Daoy (cell line): ENCODE measurements at places on chromosomes 7 and 10. TPM values are rescaled to one million over a fixed set of nuclear protein-coding genes. Genes with fewer than 3 reads are reported as not detected.
A peak's percentile ranks its signal among the peaks of the same experiment; 100 is the strongest.

DNA sequence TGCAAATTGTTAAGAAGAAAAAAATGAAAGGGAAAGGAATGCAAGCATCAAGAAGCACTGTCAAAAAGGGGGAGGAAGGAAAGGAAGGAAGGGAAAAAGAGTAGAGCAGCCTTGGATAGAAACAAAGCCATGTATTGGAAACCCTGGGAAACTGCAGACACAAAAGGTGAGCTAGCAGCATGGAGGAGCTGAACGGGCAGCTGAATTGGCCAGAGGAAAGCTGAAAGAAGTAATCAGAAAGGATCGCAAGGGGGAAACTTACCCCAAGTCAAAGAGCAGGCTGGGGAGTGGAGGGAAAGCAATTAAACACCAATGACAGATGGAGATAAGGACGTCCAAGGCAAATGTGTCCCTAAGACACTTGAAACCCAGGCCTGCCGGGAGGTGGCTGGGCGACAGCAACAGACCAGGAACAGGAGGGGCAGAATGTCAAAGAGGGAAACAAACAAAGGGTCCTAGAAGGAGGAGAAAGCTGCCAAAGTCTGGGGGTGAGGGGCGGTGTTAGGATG is 93.8 kb upstream of the SVIL start:
- DNase-seq, result no peak

Gene LRRC18
- not detected in 2 replicates for total RNA-seq

DNA sequence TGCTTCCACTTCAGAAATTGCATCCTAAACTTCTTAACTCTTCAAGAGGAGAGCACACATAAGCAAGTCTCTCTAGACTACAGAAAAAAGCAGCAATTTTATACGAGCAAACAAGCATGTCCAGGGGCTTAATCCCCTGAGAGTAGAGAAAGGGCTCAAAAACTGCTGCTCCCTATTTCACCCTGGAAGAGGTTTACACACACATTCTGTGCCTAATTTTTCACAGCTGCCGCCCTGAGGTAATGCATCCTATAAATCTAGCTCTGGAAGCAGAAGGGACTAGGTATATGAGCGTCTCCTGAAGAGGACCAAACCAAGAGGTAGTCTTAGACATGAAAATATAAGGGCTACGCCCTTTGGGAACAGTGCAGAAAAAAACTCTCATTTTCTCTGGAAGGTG is 73.1 kb downstream of the CRPPA start:
- DNase-seq, result no peak

Gene MKI67
- 23.1 and 32.2 TPM in 2 replicates for total RNA-seq

DNA sequence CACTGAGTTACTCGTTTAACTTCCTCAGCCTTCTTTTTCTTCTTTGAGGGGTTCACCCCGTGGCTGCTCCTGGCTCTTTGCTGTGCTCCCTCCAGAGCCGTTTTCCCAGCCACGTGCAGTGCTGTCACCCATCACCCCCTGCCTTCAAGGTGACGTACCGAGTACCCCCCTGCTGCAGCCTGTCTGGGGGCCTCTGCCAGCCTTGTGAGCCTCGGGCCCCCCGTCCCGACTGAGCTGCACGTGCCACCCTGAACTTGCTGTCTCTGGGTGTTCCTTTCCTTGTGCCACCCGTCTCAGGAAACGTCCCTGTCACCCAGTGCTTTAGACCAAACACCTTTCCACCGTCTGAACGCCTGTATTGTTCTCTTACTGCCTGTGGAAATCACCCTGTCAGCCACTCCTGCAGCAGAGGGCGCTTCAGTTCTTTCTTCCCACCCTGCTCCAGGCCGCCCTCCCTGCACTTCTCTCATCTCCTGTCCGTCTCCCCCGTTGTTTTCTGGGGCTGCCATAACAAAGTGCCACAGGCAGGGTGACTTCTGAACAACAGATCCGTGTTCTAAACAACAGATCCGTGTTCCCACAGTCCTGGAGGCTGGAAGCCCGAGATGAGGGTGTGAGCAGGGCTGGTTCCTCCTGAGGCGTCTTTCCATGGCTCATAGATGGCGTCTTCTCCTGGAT is 44.6 kb downstream of the WDR37 start:
- DNase-seq, result no peak

GRCh38 chr10:37992083-37992482 is 15.6 kb upstream of the ZNF25 start:
- no peak for DNase-seq

DNA sequence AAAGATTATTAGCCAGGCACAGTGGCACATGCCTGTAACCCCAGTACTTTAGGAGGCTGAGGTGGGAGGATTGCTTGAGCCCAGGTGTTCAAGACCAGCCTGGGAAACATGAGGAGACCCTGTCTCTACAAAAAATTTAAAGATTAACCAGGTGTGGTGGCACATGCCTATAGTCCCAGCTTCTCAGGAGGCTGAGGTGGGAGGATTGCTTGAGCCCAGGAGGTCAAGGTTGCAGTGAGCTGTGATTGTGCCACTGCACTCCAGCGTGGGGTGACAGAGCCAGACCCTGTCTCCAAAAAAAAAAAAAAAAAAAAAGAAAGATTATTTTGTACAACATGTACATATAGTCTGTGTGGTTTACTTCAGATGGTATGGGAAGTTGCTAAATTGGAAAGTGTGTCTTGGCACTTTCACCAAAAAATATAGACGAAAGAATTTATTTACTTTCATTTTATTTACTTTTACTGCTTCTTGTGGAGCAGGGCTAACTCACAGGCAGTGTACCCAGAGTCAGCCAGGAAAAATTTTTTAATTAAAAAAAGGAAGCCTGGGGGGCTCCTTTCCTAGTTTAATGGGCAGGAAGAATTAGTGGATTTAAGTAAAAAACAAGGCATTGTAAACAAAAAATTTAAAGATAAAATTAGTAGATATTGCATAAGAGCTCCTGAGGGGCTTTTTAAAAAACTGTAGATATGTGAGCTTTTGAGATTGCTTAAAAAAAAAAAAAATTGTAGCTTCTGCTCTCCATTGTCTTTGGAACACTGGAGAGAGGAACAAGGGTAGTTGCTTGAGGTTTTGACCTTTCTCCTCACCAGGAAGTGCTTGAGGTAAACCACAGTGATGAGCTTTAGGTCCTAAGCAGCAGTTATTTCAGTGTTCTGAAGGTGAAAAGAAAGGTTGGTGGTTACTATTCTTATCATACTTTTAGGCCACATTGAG is 44.6 kb upstream of the VDAC2 start:
- no peak for DNase-seq

DNA sequence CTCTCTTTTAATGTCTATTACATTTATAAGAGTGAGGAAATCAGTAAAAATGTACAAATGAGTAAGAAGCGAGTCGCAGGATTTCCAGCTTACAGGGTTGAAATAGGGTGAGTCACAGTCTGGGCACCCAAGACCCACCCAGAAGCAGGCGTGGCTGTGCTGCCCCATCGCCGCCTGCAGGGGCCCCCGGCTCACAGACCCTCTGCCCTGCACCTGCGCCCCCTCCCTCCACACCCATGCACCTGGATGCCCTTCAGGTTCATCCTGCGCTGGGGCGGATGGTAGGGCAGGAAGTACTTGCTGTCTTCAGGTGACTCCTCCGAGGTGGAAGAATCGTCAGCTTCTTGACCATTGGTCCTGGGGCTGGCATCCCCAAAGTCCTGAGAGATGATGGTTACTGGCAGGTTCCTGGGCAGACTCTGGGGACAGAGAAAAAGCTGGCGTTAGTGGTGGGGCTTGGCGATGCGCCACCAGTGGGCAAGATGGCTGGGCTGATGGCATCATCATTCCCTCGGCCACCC is 90.2 kb upstream of the GNA12 start:
- peak; percentile 86 for DNase-seq

GRCh38 chr7:34430456-34430855 is 227.6 kb upstream of the NPSR1 start:
- DNase-seq, result peak; percentile 36

Gene RPEL1
- total RNA-seq, result 0.06 TPM in 2 replicates

Gene ACBD7
- 8.5 and 10.2 TPM in 2 replicates for total RNA-seq

Gene ZNF239
- 5.5 and 7.6 TPM in 2 replicates for total RNA-seq

Gene ANKRD16
- total RNA-seq, result 3.5 and 7.9 TPM in 2 replicates

DNA sequence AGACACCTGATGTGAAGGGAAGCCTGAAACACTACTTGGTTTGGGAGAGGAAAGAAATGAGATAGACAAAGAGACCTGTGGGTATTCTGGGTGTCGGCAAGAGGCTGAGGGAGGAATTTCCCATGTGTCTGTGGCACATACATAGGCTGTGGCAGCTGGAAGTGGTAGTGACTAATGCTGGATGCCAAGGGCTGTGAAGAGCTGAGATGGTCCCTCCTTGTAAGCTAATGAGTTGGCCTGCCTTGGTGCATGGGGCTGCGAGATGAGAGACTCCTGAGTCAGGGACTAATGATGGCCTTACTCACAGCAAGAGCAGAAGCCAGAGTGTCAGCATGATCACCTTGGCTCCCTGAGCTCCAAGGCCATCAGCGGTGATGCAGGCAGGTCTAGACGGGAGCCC is 119.0 kb upstream of the EEPD1 start:
- peak; percentile 87 for DNase-seq

- no peak for DNase-seq
Measured at GRCh38 chr10:4623757-4624420, 202.1 kb upstream of the AKR1E2 start.

GRCh38 chr7:112784603-112785002 is 5.6 kb downstream of the TMEM168 start:
- no peak for DNase-seq

DNA sequence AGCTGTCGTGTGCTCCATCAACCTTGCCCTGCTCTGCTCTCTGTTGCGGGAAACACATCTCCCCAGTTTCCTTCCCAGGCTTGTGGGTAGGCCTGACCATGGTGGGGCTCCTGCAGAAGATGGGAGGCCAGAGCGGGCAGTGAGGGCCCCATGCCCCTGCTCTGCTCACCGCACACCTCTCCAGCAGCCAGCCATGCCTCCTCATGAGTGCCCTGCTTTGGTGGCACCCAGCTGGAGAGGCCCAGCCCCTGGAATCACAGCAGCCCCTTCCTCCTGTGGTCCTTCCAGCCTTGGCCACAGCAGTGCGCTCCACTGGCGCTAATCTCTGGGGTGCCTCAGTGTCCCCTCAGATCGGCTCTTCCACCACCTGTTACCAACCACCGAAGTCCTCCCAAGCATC is 4.2 kb upstream of the OPN4 start:
- DNase-seq, result no peak

Gene THNSL1
- 2.3 and 3.5 TPM in 2 replicates for total RNA-seq

Gene PCDH15
- total RNA-seq, result not detected in 2 replicates

DNA sequence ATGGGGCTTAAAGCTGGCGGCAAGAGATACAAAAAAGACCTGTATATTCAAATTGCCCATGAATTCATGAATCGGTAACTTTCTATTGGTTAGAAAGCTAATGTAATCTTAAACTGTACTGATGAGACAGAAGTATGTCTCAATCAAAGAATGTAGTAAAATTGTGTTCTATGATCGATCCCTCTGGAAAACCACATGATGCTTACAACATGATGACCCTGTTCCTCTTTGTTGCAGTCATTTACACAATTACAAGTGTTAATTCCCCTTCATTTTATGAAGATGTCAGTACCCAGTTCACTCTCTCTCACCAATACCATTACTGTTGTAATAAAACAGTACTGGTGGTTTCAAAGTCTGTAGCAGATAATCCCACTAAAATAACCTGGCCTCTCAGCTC is 10.1 kb downstream of the KIF5B start:
- DNase-seq, result no peak

Gene C10orf143
- 0.03 and 0.46 TPM in 2 replicates for total RNA-seq

GRCh38 chr10:121262774-121263430 is 335.3 kb downstream of the FGFR2 start:
- DNase-seq, result no peak

- peak; percentile 22 for DNase-seq
Measured at GRCh38 chr7:27377988-27378387, 135.4 kb downstream of the EVX1 start.

DNA sequence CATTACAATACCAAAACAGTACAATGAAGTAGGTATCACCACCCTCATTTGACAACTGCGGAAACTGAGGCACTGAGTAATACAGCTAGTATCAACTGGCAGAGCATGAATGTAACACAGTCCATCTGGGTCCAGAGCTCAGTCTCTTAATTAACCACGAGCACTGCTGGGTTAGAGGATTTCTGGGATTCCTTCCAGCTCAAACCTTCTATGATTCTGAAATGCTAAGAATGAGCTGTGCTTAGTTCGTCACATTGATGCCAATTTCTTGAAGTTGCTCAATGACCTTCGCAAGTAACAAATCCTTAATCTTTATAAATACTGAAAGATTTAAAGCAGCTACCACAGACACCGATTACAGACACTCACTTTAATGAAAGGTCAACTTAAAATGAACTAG is 62.5 kb downstream of the SGMS1 start:
- no peak for DNase-seq

DNA sequence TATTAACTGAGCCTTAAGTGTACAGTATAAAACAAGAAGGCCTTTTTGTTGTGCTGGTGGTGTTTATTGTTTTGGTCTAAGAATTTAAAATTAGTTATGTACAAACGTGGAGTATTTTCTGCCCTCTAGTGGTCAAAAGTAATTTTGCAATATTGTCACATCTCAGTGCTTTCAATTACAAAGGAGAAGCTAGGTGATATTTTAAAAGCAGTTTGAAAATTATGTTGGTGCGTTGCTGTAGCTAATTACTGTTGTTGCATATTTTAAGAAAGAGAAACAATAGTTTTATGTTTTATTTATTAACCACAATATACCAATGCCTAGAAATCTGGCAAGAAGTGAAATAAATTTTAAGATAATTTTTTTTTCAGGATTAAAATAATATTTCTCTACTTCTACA is 11.4 kb downstream of the NPVF start:
- DNase-seq, result peak; percentile 37

DNA sequence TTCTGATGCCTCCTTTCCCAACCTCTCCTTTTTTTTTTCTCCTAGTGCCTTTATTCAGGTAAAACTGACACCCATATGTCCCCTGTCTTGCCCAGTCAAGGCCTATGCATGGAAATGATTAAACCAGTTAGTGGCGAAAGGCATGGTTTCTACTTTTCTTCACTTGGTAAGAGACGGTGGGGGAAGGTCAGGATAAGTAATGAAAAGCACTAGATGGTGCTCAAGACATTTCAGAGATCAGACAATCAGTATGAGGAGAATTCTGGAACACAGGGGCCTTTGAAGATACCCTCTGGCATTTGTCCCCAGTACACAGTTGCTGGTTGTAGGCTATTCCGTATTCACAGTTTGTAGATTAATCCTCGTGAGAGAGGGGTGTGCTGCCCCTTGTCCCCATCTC is 121.2 kb downstream of the RTKN2 start:
- no peak for DNase-seq

DNA sequence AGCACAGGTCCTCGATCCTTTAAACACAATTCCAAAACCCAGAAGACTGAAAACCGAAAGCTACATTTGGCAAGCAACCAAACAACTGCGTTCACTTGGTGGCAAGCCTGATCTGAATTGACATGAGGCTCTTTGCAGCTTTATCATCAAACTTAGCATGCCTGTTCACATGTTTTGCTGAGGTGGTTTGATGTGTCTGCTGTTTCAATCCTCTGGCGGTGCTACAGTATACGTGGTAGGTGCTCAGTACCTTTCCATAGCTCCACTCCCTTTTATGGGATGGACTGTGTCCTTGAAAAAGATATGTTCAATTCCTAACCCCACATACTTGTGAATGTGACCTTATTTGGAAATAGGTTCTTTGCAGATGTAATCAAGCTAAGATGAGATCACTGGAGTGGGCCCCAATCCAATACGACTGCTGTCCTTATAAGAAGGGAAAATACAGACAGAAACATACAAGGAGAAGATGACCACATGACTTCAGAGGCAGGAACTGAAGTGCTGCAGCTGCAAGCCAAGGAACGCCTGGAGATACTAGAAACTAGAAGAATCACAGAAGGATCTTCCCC is 33.4 kb downstream of the CCDC6 start:
- peak; percentile 47 for DNase-seq
